ENCODE measurements at places on chromosomes 7 and 10.

GRCh38 chr7:44814919-44815318 is 18.4 kb downstream of the PPIA start:
- no peak for DNase-seq

- no peak for DNase-seq
Measured at GRCh38 chr10:30639946-30640786, 10.6 kb upstream of the LYZL2 start.

DNA sequence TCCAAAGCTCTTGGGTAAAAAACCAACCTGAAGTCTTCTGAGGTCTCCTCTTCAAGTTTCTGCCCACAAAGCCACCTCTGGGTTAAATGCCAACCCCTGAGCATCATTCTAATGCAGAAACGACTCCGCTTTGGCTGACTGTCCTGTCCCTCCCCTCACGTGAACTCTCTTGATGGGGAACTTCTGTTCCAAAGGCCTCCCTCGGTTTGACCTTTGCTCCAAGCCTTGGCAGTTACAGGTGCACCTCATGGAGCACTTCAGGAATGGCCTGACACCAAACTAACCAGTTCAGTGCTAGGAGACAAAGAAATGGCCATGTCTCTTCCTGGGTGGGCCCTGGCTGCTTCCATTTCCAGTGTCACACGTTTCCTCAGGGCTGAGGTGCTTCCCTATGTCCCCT is 20.0 kb downstream of the CAMK2G start:
- no peak for DNase-seq

- peak; percentile 56 for DNase-seq
Measured at GRCh38 chr7:28296571-28297483, 115.5 kb upstream of the CREB5 start.

DNA sequence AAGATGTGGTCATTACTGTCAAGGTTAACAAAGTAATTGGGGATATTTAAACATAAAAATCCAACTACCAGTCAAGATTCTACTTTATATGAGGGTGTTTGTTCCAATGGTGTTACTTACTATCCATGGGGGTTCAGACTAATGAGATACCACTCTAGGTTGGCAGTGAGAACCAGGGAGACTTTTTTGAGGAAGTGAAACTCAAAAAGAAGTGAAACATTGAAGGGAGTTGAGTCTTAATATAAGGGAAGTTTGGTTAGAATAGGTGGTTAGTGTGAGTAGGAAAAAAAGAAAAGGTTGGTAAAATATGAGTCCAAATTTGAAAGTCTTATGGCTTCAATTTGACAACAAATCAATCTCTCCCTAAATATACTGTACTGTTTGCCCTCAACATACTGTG is 123.6 kb upstream of the ANK3 start:
- DNase-seq: no peak

DNA sequence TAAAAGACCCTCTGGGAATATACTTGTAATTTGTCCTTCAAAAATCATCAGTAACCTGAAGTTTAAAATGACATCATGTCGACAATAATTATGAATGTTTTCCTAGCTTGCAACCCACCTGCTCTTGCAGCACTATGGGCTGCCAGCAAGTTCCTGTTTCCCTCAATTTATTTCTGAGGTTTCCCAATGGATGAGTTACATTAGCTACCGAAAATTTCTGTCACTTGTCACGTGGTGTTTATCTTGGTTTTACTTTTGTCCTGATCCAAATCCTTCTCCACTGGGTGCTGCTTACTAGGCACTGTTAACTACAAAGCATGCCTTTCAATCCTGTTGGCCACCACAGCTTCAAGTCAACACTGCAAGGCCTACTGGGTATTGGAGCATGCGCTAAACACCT is 31.5 kb downstream of the GIMAP8 start:
- no peak for DNase-seq

GRCh38 chr10:58010073-58010702 is 257.5 kb downstream of the IPMK start:
- DNase-seq: no peak

GRCh38 chr10:86046845-86047460 is 319.6 kb downstream of the GRID1 start:
- peak; percentile 5 for DNase-seq

DNA sequence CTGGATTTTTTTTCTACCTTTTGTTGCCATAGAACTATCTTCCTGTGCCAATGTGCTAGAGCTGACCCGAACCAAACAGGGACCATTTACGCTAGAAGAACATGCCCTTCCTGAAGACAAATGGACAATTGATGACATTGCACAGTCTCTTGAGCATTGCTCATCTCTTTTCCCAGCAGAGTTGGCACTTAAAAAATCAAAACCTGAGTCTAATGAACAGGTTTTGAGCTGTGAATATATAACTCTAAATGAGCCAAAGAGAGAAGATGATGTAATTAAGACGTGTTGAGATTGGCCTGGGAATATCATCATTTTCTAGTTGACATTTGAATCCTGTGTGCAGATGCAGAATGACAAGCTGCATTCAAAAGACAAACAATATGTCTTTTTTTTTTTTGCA is 37.1 kb downstream of the TRUB1 start:
- DNase-seq: no peak

- no peak for DNase-seq
Measured at GRCh38 chr10:53682458-53682857, 909.9 kb upstream of the MBL2 start.

- no peak for DNase-seq
Measured at GRCh38 chr10:33621101-33621500, 286.6 kb upstream of the NRP1 start.

DNA sequence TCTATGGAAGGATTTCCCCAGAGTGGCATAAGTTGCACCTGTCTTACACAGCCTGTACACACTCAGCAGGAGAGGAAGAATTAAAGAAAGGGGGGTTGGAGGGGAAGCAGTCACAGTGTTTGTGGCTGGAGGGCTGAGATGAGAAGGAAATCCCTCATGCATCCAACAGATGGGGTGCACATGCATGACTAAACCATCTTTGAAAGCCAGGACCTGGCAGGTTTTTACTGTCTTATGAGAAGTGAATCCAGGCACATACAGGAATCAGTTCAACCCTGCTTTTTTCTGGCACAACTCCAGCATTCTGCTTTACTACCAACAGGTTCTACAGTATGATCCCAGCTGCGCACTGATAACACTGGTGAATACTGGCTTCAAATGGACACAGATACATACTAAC is 107.7 kb downstream of the CACNA2D1 start:
- no peak for DNase-seq

DNA sequence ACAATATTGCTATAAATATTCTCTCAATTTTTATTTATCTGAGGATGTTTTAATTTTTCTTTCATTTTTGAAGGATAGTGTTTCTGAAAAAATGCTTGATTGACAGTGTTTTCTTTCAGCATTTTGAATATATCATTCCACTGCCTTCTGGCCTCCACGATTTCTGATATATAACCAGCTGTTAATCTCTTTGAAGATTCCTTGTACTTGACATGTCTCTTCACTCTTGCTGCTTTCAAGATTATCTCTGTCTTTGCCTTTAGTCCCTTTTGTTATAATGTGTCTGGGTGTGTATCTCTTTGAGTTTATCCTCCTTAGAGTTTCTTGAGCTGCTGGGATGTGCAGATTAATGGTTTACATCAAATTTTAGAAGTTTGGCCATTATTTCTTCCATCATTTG is 22.8 kb upstream of the DNAJC1 start:
- no peak for DNase-seq

DNA sequence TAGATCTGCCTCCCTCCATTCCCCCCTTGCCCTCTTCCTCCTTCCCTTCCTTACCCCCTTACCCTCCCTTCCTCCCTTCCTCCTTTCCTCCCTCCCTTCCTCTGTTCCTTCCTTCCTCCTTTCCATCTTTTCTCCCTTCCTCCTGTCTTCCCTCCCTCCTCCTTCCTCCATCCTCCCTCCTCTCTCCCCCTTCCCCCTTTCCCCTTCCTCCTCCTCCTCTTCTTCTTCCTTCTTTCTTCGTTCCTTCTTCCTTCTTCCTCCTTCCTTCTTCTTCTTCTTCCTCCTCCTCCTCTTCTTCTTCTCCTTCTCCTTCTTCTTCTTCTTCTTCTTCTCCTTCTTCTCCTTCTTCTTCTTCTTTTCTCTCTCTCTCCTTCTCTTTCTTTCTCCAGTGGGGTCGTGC is 57.9 kb downstream of the MRC1 start:
- no peak for DNase-seq

- no peak for DNase-seq
Measured at GRCh38 chr10:2949948-2950354, 117.4 kb upstream of the PFKP start.
